Forelimb muscle (tissue), 1 donor: ENCODE measurements at places on chromosomes 13 and 19. TPM values are rescaled to one million over a fixed set of nuclear protein-coding genes. Genes with fewer than 3 reads are reported as not detected.

GRCh38 chr19:48363500-48363809 lies 285 bp downstream of the TMEM143 start:
- no peak for DNase-seq

DNA sequence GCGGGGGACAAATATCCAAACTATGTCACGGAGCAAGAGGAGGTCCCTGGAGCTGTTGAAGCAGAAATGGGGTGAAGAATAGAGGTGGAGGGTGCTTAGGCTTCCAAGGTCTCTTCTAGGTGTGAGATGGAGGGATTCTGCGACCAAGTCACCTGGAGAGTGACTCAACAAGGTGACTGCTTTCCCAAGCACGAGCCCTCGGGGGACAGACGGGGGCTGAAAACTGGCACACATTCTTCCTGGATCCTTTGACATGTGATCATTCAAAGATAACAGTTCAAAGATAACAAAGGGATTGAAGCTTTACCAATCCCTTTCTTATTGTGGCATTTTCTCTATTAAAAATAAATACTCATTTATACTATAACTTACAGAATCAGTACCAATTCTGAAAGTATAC lies 2.2 kb upstream of the TEX101 start:
- no peak for DNase-seq

The ZNF497 gene
- polyA plus RNA-seq = 2.4 TPM

The CACNG7 gene
- polyA plus RNA-seq = 0.10 TPM

The LRG1 gene
- 0.49 TPM for polyA plus RNA-seq
